Immature natural killer cell (primary cell): ENCODE measurements at places on chromosomes 3 and 15. TPM values are rescaled to one million over a fixed set of nuclear protein-coding genes. Genes with fewer than 3 reads are reported as not detected.

GUCA1C gene
- polyA plus RNA-seq: not detected

- H3K36me3 ChIP-seq: no peaks in the 10 kb centered on the region
- H3K27ac ChIP-seq: no peak overlapping the region
- H3K4me3 ChIP-seq: no peak overlapping the region
- H3K4me1 ChIP-seq: no peaks in the 10 kb centered on the region
- H3K27me3 ChIP-seq: peaks cover 4% of the 10 kb centered on the region
- DNase-seq: no peak
Measured at GRCh38 chr15:71279757-71280141, 164.5 kb downstream of the THSD4 start.

DNA sequence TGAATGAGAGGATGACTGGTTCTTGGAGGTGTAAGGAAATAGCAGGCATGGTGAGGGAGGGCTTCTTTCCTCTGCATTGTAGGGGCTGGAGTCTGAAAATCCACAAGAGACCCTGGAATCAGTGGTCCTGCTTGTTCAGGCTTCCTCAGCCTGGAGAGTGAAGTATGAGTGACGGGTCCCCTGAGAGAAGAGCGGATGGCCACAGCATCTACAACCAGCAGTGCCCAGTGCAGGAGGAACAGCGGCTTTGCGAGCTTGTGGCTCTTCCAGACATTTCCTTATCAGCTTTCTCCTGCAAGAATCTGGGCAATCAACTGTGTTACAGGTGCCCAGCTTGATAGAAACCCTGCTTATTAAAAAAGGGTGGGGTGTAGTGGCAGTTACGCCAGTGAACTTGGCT is 97.0 kb upstream of the HES1 start:
- H3K27ac ChIP-seq: no peak overlapping the region
- H3K27me3 ChIP-seq: peaks cover 5% of the 10 kb centered on the region
- no peak for DNase-seq

GRCh38 chr15:69881766-69882165 is 216.0 kb downstream of the TLE3 start:
- no peak for DNase-seq
- H3K4me1 ChIP-seq: no peaks in the 10 kb centered on the region
- H3K27me3 ChIP-seq: peaks cover 7% of the 10 kb centered on the region

DNA sequence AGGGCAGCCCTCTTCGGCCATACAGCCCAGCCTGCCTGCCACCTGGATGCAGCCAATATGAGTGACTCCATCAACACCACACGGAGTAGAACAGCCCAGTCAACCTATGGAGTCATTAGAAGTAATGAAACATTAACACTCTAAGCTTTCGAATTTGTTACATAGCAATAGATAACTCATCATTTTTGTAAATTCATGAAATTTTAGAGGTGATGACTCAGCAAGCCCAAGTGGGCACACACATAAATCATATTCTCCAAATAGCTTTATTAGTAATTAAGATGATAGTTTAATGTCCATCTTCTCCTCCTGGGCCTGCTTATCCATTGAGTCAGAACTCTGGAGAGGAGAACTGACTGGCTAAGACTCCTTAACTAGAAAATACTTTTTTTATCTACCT is 335.0 kb upstream of the KCNH8 start:
- no peaks in the 10 kb centered on the region for H3K36me3 ChIP-seq
- no peaks in the 10 kb centered on the region for H3K4me1 ChIP-seq
- no peaks in the 10 kb centered on the region for H3K27me3 ChIP-seq
- no peak overlapping the region for H3K27ac ChIP-seq
- no peak overlapping the region for H3K4me3 ChIP-seq
- DNase-seq: no peak

CFAP91 gene
- polyA plus RNA-seq: not detected

- H3K27ac ChIP-seq: no peak overlapping the region
- H3K36me3 ChIP-seq: peaks cover 26% of the 10 kb centered on the region
- H3K4me3 ChIP-seq: no peak overlapping the region
- no peak for DNase-seq
Measured at GRCh38 chr15:65655026-65655425, 33.3 kb downstream of the SLC24A1 start.

GRM7 gene
- not detected for polyA plus RNA-seq

GRCh38 chr3:147661916-147662315 is 252.8 kb downstream of the ZIC1 start:
- H3K4me3 ChIP-seq: no peak overlapping the region
- no peak for DNase-seq
- no peaks in the 10 kb centered on the region for H3K4me1 ChIP-seq
- no peaks in the 10 kb centered on the region for H3K36me3 ChIP-seq
- no peaks in the 10 kb centered on the region for H3K27me3 ChIP-seq

- no peak overlapping the region for H3K27ac ChIP-seq
- DNase-seq: no peak
- H3K36me3 ChIP-seq: peaks cover 3% of the 10 kb centered on the region
- H3K27me3 ChIP-seq: peaks cover 4% of the 10 kb centered on the region
- H3K4me1 ChIP-seq: peaks cover 35% of the 10 kb centered on the region
Measured at GRCh38 chr3:9168241-9168741, 81.2 kb downstream of the SRGAP3 start.

GRCh38 chr3:58041826-58042324 is 33.7 kb downstream of the FLNB start:
- peak overlapping the region; percentile 62 for H3K27ac ChIP-seq

SKIL gene
- 10.8 TPM for polyA plus RNA-seq

BFSP2 gene
- not detected for polyA plus RNA-seq

CAMP gene
- not detected for polyA plus RNA-seq

TMC3 gene
- polyA plus RNA-seq: not detected

RAB27A gene
- polyA plus RNA-seq: 150 TPM

WDR72 gene
- polyA plus RNA-seq: not detected

- no peak overlapping the region for H3K4me3 ChIP-seq
- H3K27ac ChIP-seq: no peak overlapping the region
- no peaks in the 10 kb centered on the region for H3K36me3 ChIP-seq
- DNase-seq: no peak
- H3K27me3 ChIP-seq: peaks cover 2% of the 10 kb centered on the region
- H3K4me1 ChIP-seq: no peaks in the 10 kb centered on the region
Measured at GRCh38 chr3:140553591-140553990, 124.3 kb upstream of the TRIM42 start.

SH2D7 gene
- polyA plus RNA-seq: not detected

GRCh38 chr3:18098960-18099587 is 326.1 kb downstream of the SATB1 start:
- no peak for DNase-seq
- H3K4me3 ChIP-seq: no peak overlapping the region
- H3K27ac ChIP-seq: no peak overlapping the region
- H3K4me1 ChIP-seq: no peaks in the 10 kb centered on the region
- H3K27me3 ChIP-seq: no peaks in the 10 kb centered on the region

DNA sequence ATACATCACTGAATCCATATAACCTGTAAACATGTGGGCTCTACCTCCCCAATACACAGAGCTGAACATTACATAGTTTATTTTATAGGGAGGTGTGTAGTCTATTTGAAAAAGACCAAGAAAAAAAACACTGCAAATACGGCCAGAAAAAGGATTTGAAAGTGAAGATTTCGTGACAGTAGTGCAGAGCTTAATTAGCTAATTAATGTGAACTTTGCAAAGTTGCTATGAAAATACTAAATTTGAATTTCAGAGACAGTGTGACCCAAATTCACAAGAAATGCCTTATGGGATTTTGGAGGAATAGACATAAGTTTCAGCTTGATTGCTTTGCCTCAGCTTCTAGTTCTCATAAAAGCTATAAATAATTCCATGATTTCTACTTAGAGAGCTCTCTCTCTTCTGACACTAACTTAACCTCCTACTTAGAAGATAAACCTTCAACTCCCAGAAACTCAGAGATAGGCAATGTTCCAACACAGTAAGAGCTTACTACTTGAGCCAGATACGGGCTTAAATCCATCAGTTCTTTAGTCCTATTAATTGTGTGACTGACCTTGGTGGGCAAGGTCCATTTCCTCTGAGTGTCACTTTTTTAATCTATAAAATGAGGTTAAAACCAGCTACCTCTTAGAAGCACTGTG is 87.3 kb upstream of the THBS1 start:
- no peaks in the 10 kb centered on the region for H3K36me3 ChIP-seq
- H3K4me3 ChIP-seq: no peak overlapping the region

DNA sequence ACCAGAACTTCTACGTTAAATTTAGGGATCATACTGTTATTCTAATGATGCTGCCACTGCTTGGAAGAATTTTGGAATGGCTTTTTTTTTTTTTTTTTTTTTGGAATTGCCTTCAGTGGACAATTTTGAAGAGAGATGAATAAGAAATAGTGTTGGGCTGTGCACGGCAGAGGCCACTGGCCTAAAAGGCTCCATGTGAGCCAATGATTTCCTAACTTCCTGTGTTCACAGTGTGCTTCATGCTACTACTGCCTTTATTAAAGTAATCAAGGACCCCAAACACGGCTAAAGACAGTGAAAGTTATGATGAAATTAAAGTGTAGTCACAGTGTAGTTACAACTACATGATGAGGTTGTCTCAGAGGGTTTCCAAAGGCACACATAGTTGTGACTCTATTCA is 100.8 kb upstream of the TNFAIP8L3 start:
- H3K4me3 ChIP-seq: no peak overlapping the region
- peaks cover 3% of the 10 kb centered on the region for H3K27me3 ChIP-seq
- no peak for DNase-seq
- no peaks in the 10 kb centered on the region for H3K36me3 ChIP-seq

GRCh38 chr15:80846031-80846815 is 67.1 kb downstream of the CEMIP start:
- H3K27me3 ChIP-seq: peaks cover 7% of the 10 kb centered on the region
- H3K4me1 ChIP-seq: no peaks in the 10 kb centered on the region
- no peak for DNase-seq
- H3K4me3 ChIP-seq: no peak overlapping the region
- no peak overlapping the region for H3K27ac ChIP-seq

GRCh38 chr3:26960382-26960781 is 337.8 kb downstream of the LRRC3B start:
- no peaks in the 10 kb centered on the region for H3K4me1 ChIP-seq
- no peak overlapping the region for H3K27ac ChIP-seq
- DNase-seq: no peak
- no peak overlapping the region for H3K4me3 ChIP-seq
- no peaks in the 10 kb centered on the region for H3K36me3 ChIP-seq
- no peaks in the 10 kb centered on the region for H3K27me3 ChIP-seq

GRCh38 chr3:178406206-178406605 is 130.0 kb upstream of the KCNMB2 start:
- no peaks in the 10 kb centered on the region for H3K36me3 ChIP-seq
- H3K27ac ChIP-seq: no peak overlapping the region
- no peaks in the 10 kb centered on the region for H3K4me1 ChIP-seq

DNA sequence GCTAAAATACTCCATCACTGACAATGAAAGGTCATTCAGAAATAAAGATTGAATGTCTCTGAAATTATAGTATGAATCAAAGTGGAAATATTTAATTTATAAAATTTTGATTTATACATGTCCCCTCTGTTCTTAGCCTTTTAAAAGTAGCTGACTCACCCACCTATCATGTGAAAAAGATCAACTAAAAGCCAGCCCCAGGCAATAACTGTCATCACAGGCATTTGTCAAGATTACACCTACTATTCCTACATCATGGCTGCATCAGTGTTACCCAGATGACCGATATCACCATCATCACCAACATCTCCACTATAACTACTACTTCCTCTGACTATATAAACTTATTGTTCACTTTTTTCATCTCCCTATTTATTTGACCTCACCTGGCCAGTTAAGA is 14.3 kb upstream of the PIK3R4 start:
- H3K27ac ChIP-seq: no peak overlapping the region
- DNase-seq: no peak
- H3K36me3 ChIP-seq: no peaks in the 10 kb centered on the region
- H3K4me3 ChIP-seq: no peak overlapping the region

PLSCR4 gene
- 0.41 TPM for polyA plus RNA-seq

CPN2 gene
- not detected for polyA plus RNA-seq

DNA sequence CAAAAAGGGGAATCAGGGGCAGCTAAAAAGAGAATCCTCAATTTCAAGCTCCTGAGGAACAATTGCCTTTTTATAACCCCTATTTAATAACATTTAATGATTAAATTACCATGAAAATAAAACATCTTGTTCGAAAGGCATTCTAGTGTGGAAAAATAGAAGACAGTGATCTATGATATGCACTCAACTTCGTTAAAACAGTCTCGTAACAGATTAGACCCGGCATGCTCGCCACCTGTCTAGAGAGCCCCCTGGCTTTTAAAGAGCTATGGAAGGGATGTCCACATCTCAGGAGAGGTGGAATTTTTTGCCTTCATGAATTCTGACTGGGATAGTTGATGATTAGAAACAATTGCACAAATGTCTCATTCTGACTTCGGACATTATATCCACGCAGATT is 153.7 kb upstream of the MDFIC2 start:
- no peak overlapping the region for H3K4me3 ChIP-seq
- no peaks in the 10 kb centered on the region for H3K27me3 ChIP-seq
- DNase-seq: no peak
- no peak overlapping the region for H3K27ac ChIP-seq

GRCh38 chr3:126049289-126050049 is 34.5 kb downstream of the SLC41A3 start:
- H3K27ac ChIP-seq: no peak overlapping the region
- no peak for DNase-seq
- no peaks in the 10 kb centered on the region for H3K27me3 ChIP-seq
- peaks cover 11% of the 10 kb centered on the region for H3K4me1 ChIP-seq
- no peaks in the 10 kb centered on the region for H3K36me3 ChIP-seq

PLSCR5 gene
- polyA plus RNA-seq: not detected

DNA sequence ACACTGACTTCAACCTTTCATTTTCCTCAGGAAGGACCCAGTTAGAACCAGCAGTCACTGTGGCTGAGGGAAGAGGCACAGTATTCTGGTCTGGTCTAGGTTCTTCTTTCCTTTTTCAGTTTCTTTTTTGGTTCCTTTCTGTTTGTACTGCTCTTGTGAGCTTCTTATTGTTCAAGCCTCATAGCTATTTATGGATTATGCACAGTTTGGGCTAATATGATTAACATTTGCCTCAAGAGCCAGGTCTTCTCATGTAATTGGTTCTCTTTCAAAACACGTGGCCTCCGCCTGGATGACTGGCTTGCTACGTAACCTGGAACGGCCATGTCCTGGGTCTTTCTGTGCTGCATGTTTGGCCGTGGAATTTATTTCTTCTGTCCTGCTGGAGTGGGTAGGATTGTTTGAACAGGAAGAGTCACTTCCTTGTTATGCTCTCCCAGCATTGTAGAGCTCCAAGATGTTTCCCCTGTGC is 43.3 kb downstream of the RBMS3 start:
- no peaks in the 10 kb centered on the region for H3K36me3 ChIP-seq
- no peak for DNase-seq
- H3K4me3 ChIP-seq: no peak overlapping the region
- H3K4me1 ChIP-seq: no peaks in the 10 kb centered on the region
- no peak overlapping the region for H3K27ac ChIP-seq

TMEM62 gene
- 12.7 TPM for polyA plus RNA-seq

DNA sequence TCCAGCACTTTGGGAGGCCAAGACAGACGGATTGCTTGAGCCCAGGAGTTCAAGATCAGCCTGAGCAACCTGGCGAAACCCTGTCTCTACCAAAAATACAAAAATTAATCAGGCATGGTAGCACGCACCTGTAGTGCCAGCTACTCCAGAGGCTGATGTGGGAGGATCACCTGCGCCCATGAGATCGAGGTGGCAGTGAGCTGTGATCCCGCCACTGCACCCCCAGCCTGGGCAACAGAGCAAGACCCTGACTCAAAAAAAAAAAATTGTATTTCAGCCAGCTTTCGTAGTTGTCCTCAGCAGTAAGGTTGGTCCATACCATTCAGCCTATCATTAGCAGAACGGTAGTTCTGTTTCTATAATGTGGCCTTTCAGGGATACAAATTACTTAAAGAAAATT is 66.6 kb upstream of the FURIN start:
- peaks cover 8% of the 10 kb centered on the region for H3K36me3 ChIP-seq
- H3K27ac ChIP-seq: no peak overlapping the region
- DNase-seq: no peak
- no peaks in the 10 kb centered on the region for H3K4me1 ChIP-seq

- H3K4me1 ChIP-seq: no peaks in the 10 kb centered on the region
- DNase-seq: no peak
- no peak overlapping the region for H3K4me3 ChIP-seq
- H3K27ac ChIP-seq: no peak overlapping the region
Measured at GRCh38 chr3:171678971-171679492, 131.3 kb downstream of the PLD1 start.
